Bone marrow (tissue), 2 donors: ENCODE measurements at places on chromosomes 16 and 17.
A peak's percentile ranks its signal among the peaks of the same experiment; 100 is the strongest.

- DNase-seq = no peak
Measured at GRCh38 chr16:65154321-65154720, 32.5 kb upstream of the CDH11 start.

GRCh38 chr17:45222289-45222995, 757 bp downstream of the FMNL1 start:
- DNase-seq = no peak

GRCh38 chr17:50640686-50641351, 6.1 kb downstream of the ABCC3 start:
- peak; percentile 20 for DNase-seq

- no peak for DNase-seq
Measured at GRCh38 chr16:12869698-12870427, 31.5 kb upstream of the SHISA9 start.

GRCh38 chr17:75811174-75811573, 26.6 kb downstream of the UNK start:
- DNase-seq = no peak

DNA sequence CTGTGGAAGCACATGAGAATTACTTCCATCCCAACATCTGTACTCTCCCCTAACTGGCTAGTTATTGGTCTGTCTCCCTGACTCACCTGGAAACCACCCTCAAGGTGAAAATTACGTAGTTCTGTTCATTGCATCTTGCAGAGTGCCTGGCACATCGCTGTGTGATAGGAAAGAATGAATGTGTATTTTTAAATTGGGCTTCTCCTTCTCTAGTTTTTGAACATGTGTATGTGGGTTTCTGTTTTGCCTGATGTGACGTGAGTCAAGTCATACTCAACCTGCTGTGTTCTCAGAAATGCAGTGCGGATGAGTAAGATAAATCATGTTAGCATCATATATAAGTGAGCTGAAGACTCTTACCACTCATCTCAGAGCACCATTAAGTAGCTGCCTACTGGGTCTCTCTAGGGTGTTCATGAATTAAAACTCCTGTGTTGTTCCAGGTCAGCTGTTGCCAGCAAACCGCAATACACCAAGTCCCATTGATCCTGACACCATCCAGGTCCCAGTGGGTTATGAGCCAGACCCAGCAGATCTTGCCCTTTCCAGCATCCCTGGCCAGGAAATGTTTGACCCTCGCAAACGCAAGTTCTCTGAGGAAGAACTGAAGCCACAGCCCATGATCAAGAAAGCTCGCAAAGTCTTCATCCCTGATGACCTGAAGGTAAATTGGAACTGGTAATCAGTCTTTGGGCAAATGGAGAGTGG, 50.2 kb downstream of the HLF start:
- DNase-seq = no peak

DNA sequence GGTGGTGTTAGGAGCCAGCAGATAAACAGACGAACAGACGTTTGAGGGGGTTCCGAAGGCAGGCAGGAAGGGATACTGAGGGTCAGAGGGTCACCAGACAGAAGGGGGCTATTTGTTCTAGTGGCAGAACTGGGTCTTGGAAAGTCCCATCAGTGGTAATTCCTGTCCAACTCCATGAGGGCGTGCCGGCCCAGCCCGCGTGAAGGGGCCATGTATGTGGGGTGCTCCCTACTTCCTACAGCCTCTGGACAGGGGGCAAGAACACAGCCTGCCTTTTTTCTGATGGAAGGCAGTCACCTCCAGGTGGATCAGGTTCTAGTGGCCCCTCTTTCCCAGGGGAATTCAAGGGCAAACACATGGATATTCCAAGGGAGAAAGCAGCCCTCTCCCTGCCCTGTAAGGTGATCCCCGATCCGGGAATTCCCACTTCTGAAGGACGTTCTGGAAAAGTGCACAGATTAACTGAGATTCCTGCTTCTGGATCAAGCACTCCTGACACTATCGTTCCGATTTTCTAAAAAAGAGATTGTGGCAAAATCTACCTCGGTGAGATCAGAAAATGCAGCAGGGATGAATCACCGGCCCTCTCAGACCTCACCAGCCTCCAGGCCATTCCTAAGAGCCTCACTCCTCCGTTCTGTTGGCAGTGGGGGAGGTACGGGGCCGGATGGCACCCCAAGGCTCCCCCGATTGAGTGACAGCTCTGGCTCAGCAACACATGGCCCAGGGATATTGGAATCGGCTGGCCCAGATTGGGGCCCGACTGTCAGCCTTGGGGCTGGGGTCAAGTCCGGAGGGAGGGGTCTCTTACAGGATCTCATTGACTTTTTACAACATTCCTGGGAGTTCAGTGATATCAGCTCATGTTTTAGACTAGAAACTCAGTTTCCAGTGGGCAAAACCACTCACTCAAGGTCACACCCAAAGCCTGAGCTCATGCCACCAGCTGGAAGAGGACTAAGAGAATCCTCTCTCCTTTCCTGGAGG, 12.4 kb downstream of the STX1B start:
- DNase-seq = no peak
